Kidney glomerular epithelial cell (primary cell): ENCODE measurements at places on chromosomes 3 and 15.

DNA sequence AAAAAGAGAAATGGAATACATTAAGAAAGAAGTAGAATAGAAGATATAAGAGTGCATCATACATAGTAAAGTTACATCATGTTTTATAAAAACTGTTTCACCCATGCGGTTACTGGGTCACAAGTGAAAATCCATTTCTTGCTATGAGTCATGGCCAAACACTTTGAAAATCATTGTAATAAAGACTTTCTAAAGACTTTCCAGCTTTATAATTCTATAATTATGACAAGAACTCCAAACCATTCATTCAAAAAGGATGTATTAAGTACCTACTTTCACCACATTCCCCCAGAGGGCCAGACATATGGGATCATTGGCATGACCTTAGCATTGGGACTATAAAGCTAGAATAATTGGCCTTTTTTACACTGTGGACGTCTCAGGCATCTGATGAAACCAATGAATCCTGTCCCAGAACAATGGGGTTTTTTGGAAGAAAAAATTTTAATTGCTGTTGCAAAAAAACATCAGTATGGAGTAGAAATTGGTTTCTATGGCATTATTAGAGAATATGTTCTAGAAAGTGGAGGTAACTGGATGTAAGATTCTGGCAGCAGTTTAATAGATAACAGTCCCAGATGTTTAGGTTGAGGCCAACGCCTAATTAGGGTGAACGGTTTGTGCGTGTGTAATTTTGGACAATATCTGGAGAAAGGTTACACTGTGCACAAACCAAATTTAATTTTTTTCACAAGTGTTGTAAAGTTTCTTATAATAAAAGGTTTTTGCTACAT, 3.3 kb upstream of the SKIC8 start:
- no peak for DNase-seq

GRCh38 chr3:65401359-65402305, 637.1 kb downstream of the MAGI1 start:
- DNase-seq, result no peak

- no peak for DNase-seq
These were observed 57.6 kb upstream of the TNFSF10 start for GRCh38 chr3:172580680-172581401.

DNA sequence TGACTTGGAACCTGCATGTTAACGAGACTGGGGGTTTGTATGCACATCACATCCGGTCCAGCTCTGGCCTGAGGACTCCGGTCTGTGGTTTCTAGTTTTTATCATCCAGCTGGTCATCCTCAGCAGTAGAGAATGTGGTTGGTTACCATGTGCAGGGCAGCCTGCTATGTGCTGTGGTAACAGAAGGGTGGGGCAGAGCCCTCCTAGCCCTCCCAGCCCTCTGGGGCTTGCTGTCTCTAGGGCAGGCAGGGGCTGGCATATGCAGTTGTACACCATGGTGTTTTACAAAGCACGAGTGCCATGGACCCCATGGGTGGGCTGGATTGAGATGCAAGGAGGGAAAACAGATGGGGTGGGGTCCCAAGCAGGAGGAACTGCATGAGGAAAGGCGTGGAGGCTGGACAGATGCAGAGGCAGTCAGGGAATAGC, 70.2 kb downstream of the APBA2 start:
- no peak for DNase-seq

GRCh38 chr15:99100245-99101173, 4.4 kb upstream of the SYNM start:
- peak; percentile 49 for DNase-seq

DNA sequence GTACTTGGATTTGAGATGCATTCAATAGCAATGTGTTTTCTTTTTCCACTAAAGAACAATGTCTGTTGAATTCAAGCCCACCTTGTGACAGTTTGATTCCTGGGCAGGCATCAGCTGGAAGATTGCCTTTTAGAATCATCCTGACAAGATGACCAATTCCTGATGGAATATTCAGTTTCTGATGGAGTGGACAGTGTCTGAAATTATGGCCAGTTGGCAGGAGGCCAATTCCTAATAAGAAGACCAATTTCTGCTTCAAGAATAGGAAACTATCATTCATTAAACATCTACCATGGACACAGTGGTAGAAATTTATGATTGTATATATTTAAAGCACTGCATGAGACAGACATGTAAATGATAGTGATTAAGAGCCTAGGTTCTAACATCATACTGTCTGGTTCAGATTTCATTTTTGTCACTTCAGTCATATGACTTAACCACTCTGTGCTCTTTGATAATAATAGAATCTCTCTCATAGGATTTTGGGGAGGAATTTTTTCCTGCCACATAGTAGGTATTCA, 133.6 kb downstream of the CLSTN2 start:
- DNase-seq, result no peak

- DNase-seq, result no peak
These were observed 17.2 kb upstream of the CRABP1 start for GRCh38 chr15:78322724-78323521.

- no peak for DNase-seq
These were observed 60.5 kb upstream of the TFRC start for GRCh38 chr3:196142202-196142956.

DNA sequence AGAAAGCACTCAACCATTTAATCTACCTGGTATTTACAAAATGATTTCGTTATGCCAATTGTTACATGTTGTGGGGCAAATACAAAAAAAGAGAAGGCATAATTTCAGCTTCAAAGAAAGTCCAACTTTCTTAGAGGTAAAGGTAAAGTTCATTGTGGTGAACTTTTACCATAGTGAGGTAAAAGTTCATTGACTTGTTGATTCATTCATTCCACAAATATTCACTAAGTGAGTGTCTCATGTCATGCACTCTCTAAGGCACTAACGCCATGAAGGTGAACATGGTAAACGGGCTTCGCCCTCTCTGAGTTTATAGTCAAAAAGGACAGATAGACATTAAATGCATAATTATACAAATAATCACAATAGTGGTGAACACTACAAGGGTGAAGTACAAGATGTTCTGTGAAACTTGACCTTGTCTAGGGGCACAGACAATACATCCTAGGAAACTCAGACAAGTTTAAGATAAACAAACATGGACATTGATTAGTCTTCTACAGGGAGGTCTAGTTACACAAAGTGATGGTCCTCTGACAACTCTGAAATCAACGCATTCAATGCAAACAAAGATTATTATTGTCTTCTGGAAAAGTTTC, 378.6 kb downstream of the MAGI1 start:
- no peak for DNase-seq

DNA sequence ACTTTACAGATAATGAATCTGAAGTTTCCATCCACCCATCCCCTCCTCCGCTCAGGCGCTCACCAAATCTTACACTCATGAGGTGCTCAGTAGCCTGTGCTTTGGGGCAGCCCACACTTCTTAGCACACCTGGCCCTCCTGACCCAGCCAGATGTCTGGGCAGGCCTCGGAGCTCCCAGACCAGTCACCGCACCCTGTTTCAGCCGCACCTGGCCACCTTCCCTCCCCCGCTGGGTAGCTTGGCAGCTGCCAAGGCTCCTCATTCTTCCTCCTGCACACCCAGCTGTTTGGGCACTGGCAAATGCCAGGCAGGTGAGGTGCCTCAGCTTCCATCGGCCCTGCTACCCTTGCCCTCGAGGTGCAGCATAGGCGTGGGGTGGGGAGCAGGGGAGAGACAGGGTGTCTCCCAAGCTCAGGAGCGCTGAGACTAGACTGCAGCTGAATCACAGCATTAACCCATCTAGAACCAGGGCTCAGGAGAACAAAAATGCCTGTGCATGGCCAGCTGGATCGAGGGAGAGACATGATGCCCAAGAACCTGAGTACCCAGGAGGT, 45.8 kb downstream of the CDC25A start:
- no peak for DNase-seq

- no peak for DNase-seq
These were observed 427.9 kb upstream of the BCHE start for GRCh38 chr3:166265153-166265552.

DNA sequence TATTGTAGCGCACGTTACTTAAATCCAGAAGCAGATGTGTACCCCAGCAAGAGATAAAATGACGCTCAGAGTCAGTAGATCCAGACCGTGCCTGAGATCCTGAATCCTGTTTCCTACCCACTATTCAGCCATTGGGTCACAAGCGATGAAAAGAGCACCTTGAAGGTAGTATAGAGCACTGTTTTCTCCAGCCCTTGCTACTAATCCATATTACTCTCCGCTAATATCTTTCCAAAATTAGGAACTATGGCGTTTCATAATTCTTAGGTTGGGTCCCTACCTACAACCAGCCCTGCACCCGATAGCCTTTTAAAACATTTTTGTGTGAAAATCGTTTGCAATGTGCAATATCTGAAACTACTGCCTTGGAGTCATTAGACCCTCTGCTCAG, 596 bp downstream of the BTD start:
- no peak for DNase-seq

DNA sequence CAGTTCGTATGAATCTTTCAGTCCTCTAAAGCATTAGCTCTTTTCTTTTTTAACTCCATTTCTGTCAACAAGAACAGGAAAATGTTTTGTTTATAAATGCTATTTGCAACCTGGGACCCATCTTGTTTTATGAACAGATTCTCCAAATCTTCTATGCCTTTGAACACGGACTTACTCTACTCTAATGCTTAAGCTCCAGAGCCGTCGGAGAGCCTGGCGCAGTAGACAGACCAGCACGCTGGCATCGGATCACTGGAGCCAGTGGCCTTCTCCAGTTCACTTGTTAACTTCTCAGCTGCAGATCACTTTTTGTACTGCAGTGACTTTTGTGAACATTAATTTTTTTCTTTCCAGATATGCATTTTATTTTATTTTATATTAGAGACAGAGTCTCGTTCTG, 122.8 kb downstream of the GHSR start:
- no peak for DNase-seq
